ENCODE measurements at places on chromosomes 7 and 10. TPM values are rescaled to one million over a fixed set of nuclear protein-coding genes. Genes with fewer than 3 reads are reported as not detected.
A peak's percentile ranks its signal among the peaks of the same experiment; 100 is the strongest.

GRCh38 chr7:4849390-4849789, 12.4 kb downstream of the PAPOLB start:
- DNase-seq, result peak; percentile 29

The CDNF gene
- total RNA-seq, result 2.0 TPM

The LIPN gene
- not detected for total RNA-seq

DNA sequence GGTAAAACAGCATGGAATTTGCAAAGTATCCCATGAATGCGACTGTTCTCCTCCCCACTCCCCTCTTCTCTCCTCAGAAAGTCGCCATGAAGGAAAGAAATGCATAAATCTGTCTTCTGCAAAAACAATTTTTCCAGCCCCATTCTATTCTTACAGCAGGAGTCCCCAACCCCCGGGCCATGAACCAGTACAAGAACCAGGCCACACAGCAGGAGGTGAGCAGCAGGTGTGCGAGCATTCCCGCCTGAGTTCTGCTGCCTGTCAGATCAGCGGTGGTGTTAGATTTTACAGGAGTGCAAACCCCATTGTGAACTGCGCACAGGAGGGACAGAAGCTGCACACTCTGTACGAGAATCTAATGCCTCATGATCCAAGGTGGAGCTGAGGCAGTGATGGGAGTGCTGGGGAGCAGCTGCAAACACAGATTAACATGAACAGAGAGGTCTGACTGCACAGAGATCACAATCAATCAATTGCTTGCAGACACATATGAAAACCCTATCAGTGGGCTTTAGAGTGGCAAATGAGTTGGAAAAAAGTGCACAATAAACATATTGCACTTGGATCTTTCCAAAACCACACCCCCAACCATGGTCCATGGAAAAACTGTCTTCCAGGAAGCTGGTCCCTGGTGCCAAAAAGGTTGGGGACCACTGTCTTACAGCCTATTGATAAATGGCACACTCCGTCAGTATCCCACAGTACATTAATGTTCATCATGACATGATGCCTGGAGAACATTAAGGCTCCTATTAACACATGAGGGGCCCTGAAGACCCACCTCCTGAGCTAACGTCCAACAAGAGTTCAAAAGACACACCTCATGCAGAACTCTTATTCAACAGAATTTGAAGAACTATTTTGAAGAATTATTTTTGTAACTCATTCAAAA, 205.0 kb downstream of the PTPRN2 start:
- no peak for DNase-seq

DNA sequence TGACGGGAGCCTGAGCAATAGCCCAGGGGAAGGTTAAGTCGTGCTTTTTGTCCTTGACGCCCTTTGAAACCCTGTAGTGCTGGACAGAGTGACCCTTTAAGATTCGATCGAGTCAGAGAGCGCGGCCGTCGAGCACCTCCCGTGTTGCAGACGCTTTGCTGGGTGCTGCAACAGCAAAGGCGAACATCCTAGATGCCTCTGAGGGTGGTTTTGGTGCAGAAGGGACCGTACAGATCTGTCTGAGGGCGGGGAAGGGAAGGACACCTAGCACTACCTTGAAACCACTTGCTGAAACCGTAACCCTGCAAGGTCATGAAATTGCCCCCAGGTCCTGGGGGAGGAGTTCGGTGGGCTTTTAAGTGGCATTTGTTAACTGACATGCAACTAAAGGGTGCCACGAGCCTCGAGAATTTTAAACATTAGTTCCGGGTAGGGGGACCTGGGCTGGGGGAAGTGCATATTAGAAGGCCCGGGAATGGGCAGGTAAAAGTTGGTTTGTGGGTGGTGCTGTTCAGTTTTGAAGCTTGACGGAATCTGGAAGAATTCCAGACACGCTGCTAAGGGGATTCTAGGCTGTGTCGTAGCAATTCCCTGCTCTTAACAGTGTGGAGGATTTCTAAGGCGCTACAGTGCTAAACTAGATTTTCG, 786 bp downstream of the ATP5F1C start:
- peak; percentile 43 for DNase-seq

- no peak for DNase-seq
Observed at GRCh38 chr7:17584822-17585221, 286.4 kb downstream of the AHR start.

The FFAR4 gene
- 36.9 TPM for total RNA-seq

DNA sequence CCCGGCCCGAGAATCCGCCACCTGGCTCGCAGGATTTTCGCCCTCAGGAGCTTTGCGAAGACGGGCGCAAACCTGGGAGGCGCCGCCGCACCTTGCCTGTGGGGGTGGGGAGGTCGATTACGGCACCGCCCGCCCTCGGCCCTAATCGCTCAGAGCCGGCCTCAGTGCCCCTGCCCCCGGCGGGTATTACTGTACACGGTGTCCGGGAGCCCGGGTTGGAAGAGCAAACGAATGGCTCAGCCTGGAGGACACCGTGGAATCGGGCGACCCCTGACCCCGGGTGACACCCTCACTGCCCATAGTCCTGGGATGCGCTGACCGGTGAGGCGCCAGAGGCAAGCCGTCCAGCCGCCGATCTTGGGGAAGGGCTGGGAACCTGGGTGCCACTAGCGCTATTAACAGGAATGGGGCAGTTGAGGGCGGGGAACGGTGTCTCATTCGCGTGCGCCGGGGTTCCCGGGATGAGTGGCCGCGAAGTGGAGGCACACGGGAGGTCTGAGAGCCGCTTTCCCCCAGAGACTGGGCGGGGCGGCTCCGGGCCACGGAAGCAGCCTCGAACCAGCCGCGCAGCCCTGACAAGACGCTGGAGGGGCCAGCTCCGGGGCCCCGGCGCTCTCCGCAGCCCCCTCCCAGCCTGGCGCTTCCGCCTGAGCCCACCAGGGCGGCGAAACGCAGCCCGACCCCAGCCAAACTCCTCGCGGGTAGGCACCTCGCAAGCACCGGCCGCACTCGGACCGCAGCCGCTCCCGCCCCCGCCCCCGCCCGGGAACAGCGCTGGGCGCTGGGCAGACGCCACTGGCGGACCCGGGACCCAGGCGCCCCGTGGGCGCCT, 167.5 kb downstream of the NRF1 start:
- DNase-seq, result peak; percentile 49

The ABI1 gene
- total RNA-seq, result 59.9 TPM

- no peak for DNase-seq
Observed at GRCh38 chr7:8000315-8000941, 31.8 kb downstream of the GLCCI1 start.

- DNase-seq, result no peak
Observed at GRCh38 chr10:76981251-76981650, 656.4 kb downstream of the KCNMA1 start.

- DNase-seq, result no peak
Observed at GRCh38 chr7:76076995-76077394, 29.1 kb downstream of the MDH2 start.

GRCh38 chr10:67861750-67862432, 22.6 kb upstream of the SIRT1 start:
- DNase-seq, result no peak

- no peak for DNase-seq
Observed at GRCh38 chr7:23918856-23919255, 208.8 kb downstream of the STK31 start.

DNA sequence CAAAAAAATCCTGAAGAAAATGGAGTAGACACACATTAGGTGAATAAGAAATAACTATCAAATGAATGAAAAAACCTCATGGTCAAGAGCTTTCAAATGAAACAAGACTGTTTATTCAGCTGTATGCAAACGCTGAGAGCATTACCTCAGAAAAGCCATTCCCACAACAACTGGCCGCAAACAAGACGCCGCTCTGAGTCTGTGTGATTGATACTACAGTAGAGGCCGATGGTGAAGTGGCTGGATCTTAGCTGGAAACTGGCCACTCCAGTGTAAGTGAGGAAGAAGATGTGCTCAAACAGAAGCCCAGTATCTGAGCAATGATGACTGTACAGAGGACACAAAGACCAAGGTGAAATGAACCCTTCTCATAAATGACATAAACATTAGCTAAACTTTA, 252.4 kb upstream of the GHITM start:
- no peak for DNase-seq

Data from left colon (tissue), 2 donors.